Epithelial cell of proximal tubule (primary cell): ENCODE measurements at places on chromosomes 5 and 9. TPM values are rescaled to one million over a fixed set of nuclear protein-coding genes. Genes with fewer than 3 reads are reported as not detected.

- no peak for DNase-seq
These were observed 109.4 kb upstream of the MVB12B start for GRCh38 chr9:126217250-126217653.

GRCh38 chr5:13540168-13540750, 404.2 kb downstream of the DNAH5 start:
- DNase-seq: no peak

GRCh38 chr9:7879551-7880245, 80.1 kb upstream of the DMAC1 start:
- DNase-seq: peak; percentile 89

The FOXD4 gene
- total RNA-seq: 0.07 and 0.46 TPM in 2 replicates

DNA sequence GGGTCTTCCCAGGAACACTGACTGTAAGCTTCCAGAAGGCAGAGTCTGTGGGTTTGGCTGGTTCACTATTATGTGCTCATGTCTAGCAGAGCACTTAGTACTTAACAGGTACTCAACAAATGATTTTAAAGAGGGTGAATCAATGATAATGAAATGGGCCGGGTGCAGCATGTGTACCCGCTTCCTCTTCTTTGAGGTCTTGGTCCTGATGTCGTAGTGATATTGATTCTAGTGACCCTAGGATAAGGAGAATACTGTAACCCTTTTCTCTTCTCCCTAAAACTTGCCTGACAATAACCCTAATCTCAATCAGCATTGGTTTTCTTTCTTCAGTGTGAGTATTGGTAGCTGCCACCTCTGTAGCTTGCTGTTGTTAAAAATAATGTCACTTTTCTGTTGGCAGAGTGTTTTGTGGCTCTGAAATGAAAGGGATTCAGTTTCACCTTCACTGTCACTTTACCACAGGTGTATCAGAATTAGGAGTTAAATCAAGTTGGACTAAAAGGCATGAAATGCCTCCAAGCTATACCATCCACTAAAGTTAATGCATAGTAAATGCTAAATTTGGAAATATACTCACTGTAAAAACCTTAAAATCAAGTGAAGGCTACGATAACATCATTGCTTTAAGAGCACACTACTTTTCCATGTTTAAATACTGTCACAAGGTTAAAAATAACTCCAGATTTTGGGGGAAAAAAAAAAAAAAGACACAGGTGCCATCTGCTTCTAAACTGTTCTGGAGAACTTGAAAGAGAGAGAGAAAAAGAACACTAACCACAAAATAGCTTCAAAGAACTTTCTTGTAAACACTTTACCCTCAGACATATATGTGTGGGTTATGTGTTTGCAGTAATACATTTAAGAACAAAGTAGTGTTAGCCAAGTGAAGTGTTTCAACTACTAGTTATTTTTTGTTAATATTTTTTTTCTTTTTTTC, 6.0 kb downstream of the CAMK4 start:
- DNase-seq: no peak

- DNase-seq: no peak
These were observed 44.2 kb upstream of the CFAP157 start for GRCh38 chr9:127662617-127663016.

The HIGD2A gene
- 118 and 123 TPM in 2 replicates for total RNA-seq

DNA sequence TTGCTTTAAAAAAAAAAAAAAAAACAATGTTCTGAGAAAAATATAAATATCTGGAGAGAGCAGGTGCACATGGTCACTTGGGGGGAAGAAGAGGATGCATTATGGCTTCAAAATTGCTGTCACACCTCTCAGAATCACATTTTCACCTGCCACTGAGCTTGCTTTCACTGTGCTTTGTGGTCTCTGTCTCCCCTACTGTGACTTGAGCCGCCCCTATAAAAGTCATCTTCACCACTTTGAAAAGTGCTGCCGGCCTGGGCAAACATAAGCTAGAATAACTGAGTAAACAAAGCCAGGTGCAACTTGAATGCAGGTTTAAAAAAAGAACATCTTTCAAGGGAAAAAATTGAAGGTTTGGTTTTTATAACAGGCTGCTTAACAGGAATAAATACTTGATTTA, 368.1 kb upstream of the GRIA1 start:
- no peak for DNase-seq

The PCDHGB7 gene
- 0.65 and 2.8 TPM in 2 replicates for total RNA-seq

DNA sequence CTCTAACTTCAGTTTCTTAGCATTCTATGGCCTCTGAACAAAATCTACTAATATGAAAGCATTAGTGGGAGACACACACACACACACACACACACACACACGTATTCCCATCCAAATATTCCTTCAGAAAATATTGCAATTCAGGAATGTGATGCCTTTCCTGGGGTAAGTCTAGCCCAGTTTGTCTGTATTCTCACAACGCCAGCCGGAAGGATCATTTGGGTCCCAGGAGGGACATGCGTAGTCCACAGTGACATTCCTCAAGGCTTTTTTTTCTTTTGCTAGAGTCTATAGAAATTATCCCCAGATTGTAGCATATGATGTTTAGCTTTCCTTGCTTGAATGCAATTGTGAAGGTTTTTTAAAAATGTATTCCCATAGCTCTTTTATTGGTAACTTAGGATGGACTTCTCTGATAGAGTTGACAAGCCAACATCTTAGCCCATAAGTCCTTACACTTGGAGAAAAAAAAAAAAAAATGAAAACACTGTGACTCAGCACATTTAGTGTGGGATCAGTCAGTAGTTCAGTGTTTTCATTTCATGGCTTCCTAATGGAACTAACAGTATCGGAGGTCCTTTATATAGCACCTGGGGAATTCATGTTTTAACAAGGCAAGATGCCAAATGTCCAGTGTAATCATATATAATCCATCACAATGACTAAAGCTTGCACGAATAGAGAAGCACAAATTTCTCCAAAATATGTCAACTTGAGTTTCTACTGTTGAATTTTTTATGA, 316.5 kb downstream of the DIRAS2 start:
- no peak for DNase-seq

DNA sequence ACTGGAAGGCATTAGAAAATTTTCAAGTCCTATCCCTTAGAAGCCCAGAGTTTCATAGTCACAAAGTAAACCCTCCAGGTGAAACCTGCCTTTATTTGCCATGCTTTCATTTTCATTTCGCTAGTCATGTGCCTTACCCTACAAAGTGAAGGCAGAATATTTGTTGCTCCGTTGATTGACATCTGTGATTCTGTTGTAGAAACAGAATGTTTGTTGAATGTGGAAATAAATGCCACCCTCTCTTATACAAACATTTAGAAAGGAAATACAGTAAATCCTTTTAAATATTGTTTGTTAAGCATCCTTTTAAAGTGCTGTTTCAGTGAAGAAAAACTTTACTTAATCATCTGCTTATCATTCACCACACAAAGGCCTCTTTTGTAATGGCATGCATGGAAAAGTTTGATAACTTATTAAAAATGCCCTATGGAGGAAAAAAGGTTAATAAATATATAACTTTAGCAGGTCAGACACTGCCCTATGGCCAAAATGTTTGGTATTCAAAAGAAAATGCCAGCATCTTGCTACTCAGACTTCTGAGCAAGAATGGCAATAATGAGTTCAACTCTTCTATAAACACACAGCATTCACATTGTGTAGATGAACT, 34.3 kb upstream of the CAST start:
- DNase-seq: no peak

The IL9 gene
- total RNA-seq: not detected in 2 replicates

DNA sequence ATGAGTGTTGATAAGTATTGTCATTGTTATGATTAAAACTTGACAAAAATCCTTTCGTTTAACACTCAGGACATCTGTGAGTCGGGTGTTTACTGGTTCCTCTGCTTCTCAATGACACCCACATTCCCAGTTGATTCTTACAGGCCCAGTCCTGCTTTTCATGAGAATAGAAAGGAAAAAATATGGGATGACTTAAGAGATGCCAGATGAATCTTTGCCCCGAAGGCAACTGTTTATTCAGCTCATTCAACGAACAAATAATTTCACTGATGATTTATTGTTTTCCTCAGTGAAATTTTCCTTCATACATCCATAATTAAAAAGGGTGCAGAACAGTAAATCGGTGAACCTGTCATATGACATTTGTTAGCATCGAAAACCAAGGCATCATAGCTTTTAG, 452.4 kb upstream of the WWC1 start:
- DNase-seq: no peak

GRCh38 chr5:82364497-82364896, 86.3 kb upstream of the RPS23 start:
- peak; percentile 40 for DNase-seq
